Vagina (tissue), 2 donors: ENCODE measurements at places on chromosomes 1 and 21.
A peak's percentile ranks its signal among the peaks of the same experiment; 100 is the strongest.

- DNase-seq = no peak
Observed at GRCh38 chr1:173758980-173759379, 44.2 kb downstream of the KLHL20 start.

GRCh38 chr1:198531891-198532290 is 8.6 kb downstream of the ATP6V1G3 start:
- DNase-seq = no peak

- no peak for DNase-seq
Observed at GRCh38 chr21:41037212-41037611, 130.7 kb upstream of the BACE2 start.

GRCh38 chr1:112337028-112337531 is 58.9 kb upstream of the CTTNBP2NL start:
- DNase-seq = no peak

DNA sequence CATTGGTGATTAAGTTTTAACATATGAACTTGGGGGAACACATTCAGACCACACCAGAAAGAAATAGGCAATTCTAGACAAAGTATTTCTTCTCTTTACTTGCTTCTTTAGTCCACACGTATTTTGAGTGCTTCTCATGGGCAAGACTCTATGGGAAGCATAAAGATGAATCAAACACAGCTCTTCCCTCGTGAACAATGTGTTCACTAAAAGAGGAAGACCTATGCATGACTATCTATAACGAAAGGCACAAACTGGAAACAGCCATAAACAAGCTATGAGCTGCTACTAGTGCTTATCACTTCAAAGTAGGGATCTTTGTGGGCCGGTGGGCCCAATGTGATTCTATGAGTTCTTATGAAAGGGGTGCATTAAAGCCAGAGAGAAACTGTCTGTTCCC is 53.0 kb upstream of the PRDX6 start:
- DNase-seq = no peak

GRCh38 chr1:230248016-230248888 is 177.9 kb downstream of the PGBD5 start:
- no peak for DNase-seq

DNA sequence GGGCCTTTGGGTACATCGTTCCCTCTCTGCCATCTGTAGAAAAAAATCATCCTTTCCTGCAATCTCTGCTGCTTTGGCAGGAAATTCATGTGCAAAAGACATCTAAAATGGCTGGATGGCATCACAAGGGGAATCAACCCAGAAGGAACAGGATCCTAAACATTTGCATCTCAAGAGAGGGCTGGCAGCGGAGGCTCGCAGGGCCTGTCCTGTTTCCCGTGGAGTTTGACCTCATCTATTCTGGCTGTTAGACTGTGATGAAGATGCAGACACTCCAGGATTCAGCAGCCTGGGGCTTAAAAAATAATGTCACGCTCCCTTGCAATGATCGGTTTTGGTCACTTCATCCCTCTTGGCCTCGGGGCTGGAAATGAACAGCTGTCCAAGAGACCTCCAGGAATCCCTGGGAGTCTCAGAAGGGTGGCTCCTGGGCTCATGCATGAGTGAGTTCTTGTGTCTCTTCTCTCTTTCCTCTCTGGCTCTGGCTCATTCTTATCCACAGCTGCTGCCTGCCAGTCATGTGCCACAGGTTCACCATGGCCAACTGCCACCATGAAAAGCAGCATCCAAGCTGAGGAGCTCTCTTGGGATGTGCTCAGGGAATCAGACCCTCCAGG is 16.1 kb upstream of the PCP4 start:
- DNase-seq = peak; percentile 82

GRCh38 chr1:51689075-51689440 is 72.2 kb downstream of the OSBPL9 start:
- no peak for DNase-seq

DNA sequence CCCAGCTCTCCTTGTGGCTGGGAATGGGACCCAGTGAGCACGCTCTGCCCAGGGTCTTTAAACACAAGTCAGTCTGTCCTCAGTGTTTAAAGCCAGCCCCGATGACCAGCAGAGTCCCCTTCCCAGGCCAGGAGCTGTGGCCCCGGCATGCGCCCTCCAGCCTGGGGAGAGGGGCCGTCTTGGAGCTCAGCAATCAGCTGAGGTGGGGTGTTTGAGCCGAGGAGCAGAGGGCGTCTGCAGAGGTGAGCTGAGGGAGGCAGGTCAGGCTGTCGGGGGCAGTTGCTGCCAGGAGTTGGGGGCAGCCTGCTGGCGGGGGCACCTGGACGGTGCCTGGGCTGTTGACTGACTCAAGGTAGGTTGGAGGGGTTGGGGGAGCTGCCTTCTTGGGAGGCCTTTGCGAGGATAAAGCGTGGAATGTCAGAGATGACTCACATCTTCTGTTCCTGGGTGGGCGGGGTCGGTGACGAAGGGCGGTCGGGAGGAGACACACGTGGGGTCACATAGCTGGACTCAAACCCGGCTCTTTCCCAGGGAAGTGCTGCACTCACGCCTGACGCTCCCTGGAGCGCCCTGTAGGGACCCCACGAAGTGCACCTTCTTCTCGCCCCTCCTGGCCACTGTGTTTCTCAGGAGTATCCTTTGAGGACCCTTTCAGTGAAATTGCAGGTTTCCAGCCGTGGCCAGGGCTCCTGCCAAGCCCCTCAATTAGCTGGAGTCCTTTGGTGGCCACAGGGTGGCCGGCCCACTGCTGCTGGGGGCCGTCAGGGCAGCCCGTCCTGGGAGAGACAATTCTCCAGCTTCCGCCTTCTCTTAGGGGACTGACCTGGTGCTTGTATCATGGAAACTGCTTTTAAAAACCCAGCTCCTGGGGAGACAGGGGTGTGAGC is 86.2 kb downstream of the SIK1 start:
- no peak for DNase-seq

DNA sequence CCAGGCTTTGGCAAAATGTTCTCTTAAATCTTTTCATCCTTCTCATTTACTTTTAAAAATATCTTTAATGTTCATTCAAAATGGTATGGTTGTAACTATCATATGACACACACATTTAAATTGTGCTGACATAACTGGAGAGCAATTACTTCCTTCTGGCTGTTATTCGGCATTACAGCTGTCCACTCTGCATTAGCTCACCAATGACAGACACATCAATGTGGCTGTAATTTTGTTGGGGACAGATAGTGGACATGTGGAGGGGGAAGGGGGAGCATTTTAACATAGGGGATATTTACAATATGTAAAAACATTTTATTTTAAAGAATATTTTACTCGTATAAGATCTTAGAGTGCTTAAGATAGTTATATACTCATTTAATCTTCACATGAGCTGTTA is 319.8 kb downstream of the HMCN1 start:
- DNase-seq = no peak

DNA sequence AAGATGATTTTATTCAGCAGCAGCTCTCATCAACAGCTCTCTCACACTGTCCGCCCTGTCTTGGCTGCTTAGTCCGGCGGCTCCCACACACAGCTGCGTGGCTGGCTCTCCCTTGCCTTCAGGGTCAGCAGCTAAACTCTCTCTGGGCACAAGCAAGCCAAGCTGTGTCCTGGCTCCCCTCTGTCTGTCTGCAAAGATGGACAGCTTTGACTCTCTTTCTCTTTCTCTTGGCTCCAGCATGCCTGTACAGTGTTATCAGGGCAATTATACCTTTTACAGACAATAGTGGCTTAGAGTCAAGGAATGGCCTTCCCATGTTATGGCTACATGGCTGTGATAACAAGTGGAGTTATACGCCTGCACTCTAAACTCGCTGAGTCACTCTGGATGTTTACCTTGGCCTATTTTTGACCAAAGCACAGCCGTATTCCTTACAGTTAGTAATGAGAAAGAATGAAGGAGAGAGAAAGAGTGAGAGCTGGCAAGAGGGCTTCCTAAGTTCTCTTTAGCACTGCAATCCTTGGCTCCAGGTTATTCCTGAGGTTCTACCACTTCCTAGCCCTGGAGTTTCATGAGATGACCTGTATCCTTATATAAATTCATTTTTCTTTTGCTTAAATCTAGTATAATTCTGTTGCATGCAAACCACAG is 59.9 kb upstream of the ZSWIM5 start:
- no peak for DNase-seq

DNA sequence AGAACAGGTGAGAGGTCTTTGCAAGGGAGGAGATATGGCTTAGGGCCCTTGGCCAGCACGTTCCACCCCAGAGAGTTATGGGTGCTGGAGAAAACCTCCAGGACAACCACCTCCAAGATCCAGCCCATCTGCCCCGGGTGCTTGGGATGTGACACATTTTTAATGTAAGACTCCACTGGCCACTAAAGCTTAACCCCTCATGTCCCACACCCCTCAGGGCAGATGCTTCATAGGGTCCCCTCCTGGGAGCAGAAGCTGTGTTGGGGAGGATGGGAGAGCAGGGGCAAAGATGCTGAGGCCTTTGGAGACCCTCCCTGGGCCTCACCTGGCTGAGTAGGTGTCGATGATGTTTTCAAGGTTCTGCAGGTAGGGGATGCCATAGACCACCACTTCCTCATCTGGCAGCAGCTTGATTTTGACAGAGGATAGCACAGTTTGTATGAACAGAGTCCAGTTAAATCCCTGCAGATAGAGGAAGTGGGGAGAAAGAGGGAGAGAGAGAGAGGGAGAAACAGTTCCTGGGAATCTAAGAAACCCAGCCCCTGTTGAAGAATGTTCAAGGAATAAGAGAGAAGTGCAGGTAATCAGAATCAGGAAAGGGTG is 11.9 kb downstream of the PRXL2B start:
- DNase-seq = no peak

DNA sequence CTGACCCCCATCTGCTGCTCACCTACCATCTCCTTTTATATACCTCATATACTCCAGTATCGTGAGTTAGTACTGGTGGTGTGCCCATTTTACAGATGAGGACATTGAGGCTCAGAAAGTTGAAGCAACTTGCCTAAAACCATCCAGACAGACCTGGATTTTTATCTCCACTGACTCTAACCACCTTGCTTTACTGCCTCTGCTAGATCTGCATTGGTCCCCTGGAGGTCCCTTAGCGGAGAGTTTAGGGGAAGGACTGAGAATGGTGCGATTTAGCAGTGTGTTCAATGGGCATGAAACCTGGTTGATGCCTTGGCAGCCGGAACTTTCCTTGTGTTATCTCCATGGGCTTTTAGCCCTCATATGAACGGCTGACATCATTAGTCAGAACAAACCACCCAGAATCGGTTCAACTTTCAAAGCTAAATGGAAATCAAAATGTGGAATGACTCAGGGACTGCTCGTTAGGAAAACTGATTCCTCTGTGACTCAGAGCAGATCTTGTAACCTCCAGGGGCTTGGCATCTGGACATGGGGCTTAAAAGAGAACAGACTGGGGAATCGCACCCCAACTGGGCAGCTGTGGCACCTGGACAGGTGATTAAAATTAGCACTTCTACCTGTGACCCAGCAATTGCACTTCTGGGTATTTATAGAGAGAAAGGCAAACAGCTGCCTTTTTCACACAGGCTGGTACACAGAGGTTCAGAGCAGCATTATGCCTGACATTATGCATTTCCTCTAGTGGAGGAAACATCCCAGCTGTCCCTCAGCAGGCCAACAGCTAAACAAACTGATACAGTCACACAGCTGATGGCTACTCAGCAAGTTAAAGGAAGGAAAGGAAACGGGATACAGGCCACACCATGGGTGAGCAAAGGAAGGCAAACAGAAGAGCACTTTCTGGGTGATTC is 25.3 kb downstream of the TMEM51 start:
- DNase-seq = no peak

GRCh38 chr1:69852151-69852550 is 284.4 kb downstream of the LRRC7 start:
- DNase-seq = no peak

DNA sequence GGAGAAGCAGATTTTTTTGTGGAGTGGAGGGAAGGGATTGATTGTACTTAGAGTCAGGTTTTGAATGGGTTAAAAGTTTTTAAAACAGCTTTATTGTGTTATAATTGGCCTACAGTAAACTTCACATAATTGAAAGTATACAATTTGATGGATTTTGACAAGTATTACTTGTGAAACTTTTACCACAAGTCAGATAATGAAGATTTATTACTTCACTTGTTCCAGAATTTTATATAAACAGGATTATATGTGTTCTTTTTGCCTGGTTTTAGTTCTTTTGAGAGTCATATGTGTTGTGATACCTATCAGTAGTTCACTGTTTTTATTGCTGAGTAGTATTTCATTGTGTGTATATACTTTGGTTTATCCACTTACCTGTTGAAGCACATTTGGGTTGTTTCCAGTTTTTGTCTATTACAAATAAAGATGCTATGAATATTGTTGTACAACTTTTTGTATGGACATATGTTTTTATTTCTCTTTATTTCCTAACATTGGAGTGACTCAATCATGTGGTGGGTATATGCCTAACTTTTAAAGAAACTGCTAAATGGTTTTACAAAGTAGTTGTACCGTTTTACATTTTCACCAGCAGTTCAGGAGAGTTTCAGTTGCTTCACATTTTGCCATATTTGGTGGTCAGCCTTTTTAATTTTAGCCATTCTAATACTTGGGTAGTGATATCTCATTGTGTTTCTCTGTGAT is 71.0 kb downstream of the DYRK1A start:
- no peak for DNase-seq

DNA sequence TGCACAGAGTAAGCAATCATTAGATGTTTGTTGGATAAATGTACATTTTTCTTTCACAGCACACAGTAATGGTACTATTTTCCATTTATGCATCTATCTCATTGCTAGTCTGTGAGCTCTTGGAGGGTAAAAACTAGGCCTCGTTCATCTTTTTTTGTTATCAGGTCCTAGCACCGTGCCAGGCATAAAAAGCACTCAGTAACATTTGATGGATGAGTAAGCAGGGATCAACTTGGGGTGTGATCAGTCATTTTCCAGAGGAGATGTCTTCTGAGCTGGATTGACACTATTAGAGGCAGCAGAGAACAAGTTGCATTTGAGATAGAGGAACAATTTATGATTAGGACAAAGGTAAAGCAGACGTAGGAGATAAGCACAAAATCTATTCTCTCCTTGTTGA is 4.3 kb upstream of the VTCN1 start:
- DNase-seq = no peak

- no peak for DNase-seq
Observed at GRCh38 chr21:16102113-16102512, 372.3 kb downstream of the USP25 start.

DNA sequence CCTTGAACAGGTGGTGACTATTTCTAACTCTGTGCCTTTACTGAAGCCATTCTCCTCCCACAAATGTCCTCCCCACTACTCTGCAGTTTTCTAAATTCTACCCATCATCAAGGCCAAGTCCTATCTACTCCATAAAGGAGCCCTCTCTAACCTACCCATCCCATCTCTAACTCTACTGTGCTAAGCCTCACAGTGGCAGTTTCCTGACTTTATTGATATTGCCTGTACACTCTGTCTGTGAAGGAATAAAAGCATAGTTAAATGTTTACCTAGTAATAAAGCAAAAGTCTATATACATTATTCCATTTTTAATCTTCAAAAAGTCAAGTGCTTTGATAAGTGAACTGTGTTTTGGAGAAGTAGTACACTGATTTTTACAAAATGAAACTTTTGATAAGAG is 178.4 kb upstream of the HMCN1 start:
- DNase-seq = no peak

GRCh38 chr1:169288011-169288414 is 79.6 kb downstream of the NME7 start:
- DNase-seq = no peak

- DNase-seq = no peak
Observed at GRCh38 chr21:35585155-35585554, 475.2 kb downstream of the SETD4 start.
